A549 treated with DMSO at 1 μM for 4 hours (cell line): ENCODE measurements at places on chromosomes 2 and 18. TPM values are rescaled to one million over a fixed set of nuclear protein-coding genes. Genes with fewer than 3 reads are reported as not detected.

Gene DIPK1C
- not detected in 5 replicates for total RNA-seq

Gene ACMSD
- total RNA-seq: not detected in 5 replicates

Gene ALPI
- 0.02 TPM in 1 of 5 replicates, not detected in the others for total RNA-seq

Gene FOXI3
- not detected in 5 replicates for total RNA-seq

Gene DNPEP
- 61.9 to 65.8 TPM (median 64.1 TPM) in 5 replicates for total RNA-seq

Gene DCC
- total RNA-seq: not detected in 5 replicates
